ENCODE measurements at places on chromosomes 2 and 18.

GRCh38 chr18:36465276-36465675, 167.8 kb downstream of the FHOD3 start:
- DNase-seq, result no peak

GRCh38 chr2:235263205-235264120, 230.4 kb upstream of the AGAP1 start:
- no peak for DNase-seq

GRCh38 chr2:70044290-70045040, 42.8 kb upstream of the PCBP1 start:
- DNase-seq, result no peak

DNA sequence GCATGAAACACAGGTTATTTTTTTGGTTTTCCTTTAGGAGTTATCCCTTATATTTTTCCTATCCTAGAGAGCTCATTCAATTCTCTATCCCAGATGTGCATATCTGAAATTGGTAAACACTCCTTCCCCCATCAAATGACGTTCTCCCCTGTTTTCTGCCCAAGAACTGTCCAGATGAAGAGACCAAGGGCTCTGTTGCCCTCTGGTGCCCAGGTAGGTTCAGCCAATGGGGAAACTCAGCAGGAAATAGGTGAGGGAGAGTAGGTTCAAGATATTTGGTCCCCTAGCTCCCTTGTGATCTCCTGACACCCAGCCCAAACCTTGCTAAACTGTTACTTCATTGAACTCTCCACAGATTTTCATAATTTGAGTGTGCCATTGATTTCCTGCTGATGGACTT, 14.1 kb upstream of the INO80C start:
- no peak for DNase-seq

DNA sequence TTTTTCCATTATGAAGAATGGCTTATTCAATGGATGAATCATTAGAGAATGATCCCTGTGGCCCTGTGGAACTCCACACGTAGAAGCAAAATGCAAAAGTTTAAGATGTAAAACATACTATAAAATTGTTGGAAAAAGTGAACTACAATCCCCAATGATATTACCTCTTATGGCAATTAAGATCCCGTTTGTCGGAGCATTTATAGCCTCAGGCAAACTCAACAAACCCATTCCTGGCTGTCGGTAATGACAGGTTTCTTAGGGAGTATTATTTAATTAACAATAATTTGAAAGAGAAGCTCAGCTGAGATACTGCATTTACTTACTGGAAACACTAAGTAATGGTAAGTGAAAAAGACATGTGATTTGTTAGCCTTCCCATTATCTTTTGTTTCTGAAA, 138.3 kb downstream of the CDH20 start:
- peak; percentile 22 for DNase-seq

- DNase-seq, result peak; percentile 70
Measured at GRCh38 chr2:195318440-195319111, 338.4 kb upstream of the SLC39A10 start.

DNA sequence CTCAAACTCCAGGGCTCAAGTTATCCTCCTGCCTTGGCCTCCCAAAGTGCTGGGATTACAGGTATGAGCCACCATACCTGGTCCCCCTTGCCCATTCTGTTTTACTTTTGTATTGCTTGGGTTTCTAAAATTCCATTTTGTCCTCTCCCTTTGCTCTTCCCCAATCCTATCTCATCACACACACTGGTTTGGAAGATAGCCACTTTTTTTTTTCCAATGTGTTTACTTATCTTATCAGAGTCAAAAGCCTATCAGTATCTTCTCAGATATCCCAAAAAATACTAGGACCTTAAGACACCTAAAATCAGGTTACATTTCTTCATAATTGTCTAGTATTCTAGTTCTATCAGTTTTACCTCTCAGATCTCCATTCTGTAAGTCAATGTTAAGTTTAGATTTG, 56.1 kb downstream of the MSH2 start:
- DNase-seq, result no peak

DNA sequence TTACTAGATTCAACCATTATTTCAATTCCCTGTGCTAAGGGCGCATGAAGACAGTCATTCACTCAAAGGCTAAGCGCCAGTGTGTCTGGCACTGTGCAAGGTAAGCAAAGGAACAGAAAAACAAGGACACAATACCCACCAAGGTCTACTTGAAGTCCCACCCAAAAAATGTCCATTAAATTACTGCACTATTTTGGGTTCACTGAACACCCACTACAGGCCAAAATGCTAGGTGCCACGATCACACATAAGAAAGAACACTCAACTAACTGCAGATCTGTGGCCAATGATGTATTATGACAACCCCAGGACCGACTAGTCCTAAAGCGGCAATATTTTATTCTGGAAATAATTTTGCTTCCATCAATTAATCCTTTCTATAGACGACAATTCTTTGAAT, 1.8 kb downstream of the TMEM131 start:
- DNase-seq, result no peak

DNA sequence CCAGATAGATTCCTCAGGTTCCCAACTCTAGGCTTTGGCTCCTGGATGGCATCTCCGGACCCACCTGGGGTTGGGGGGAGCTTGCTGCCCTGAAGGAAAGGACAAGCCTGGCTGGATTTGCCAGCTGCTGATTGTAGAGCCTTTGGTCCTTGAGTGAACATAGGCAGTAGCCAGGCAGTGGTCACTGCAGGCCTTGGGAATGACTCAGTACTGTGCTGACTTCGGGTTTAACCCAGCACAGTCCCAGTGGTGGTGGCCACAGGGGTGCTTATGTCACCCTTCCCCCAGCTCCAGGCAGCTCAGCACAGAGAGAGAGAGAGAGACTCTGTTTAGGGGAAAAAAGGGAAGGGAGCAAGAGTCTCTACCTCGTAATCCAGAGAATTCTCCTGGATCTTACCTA, 27.7 kb upstream of the ACTR2 start:
- DNase-seq, result no peak

- DNase-seq, result no peak
Measured at GRCh38 chr18:31278609-31279071, 39.3 kb upstream of the DSG1 start.

DNA sequence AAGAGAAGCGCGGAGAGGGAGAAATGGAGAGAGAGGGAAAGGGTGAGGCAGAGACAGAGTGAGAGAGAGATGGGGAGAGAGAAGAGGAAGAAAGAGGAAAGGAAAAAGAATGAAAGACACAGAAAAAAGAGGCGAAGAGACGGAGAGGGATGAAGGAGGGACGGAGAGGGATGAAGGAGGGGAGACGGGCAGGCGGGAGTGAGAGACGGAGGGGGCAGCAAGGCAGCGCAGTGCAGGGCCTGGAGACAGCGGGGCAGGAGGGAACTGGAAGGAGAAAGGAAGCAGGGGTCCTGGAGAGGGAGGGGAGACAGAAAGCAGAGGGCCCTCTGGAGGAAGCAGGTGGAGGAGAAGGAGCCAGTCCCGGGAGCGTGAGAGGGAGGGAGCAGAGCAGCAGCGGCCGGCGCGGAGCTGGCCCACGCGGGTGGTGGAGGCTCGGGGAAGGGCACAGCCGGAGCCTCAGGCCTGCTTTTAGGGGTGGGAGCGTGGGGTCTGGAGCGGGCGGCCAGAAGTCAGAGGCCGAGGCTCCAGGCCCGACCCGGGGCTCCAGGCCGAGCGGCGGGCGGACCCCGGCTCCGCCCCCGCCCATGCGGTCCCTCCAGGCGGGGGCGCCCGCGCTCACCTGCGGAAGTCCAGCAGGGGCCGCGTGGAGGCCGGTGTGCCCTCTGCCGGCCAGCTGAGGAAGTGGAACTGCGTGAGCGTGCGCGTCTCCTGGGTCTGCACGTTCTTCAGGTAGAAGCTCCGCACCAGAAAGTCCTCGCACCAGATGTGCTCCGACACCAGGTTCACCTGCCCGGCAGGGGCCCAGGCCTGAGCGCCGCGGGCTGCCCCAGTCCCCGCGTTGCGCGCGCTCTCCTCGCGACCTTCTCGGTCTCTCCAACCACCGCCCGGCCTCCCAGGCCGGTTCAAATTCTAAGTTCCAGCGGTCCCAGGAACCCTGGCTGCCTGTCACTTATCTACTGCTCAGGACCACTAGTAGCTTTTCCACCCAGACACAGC, 14.5 kb downstream of the PTPRN start:
- DNase-seq, result no peak

- DNase-seq, result no peak
Measured at GRCh38 chr2:46114996-46115395, 182.2 kb upstream of the EPAS1 start.

- DNase-seq, result no peak
Measured at GRCh38 chr2:217812170-217812569, 190.6 kb downstream of the TNS1 start.

DNA sequence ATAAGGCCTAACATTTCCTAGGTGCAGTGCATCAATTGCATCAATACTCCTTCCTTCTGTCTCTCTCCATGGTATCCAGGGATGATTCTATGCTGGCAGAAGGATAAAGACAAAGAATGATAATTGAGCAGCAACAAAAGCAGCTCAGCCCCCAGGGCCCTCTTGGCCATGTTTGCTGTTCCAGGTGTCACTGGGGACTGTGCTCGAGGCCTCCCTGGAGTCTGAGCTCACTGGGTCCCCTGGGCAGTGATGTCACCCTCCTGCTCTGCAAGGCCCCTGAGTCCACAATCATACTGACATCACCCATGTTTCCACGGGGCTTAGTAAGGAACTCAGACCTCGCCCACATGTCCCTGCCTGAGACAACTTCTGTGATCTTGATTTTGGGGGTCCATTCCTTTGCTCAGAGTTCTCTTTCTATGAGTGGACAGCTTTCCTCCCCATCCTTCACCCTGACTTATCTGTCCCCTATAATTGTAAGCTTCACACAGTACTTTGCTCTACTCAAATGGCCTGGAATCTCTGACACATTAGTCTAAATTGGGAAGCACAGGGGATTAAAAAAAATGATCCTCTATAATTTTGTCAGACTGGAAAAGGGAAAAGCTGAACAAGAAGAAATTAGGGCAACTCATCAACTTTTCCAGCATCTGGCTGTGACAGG, 15.8 kb upstream of the EXOC6B start:
- no peak for DNase-seq

GRCh38 chr2:217816396-217816869, 186.4 kb downstream of the TNS1 start:
- no peak for DNase-seq

DNA sequence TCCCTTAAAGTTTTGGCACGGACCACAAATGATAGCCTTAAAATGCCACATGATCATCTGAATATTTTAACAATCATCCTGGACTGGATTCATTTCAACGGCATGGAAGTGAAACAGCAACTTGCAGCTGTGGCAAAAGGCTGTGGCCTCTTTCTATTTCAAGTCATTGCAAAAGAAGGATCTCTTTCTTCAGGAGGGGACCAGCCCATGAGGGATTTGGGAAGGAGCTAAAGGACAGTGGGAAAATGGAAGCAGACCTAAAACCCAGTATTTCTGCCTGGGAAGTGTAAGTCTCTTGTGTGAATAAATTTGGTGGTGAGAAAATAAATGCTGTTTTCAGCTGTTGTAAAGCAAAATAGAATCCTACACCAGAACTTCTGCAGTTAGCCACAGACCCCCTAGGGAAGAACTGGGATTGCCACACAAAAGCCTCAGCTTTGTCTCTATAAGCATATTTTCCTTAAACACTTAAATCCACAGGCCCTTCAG, 107.3 kb upstream of the ZFP36L2 start:
- DNase-seq, result no peak

DNA sequence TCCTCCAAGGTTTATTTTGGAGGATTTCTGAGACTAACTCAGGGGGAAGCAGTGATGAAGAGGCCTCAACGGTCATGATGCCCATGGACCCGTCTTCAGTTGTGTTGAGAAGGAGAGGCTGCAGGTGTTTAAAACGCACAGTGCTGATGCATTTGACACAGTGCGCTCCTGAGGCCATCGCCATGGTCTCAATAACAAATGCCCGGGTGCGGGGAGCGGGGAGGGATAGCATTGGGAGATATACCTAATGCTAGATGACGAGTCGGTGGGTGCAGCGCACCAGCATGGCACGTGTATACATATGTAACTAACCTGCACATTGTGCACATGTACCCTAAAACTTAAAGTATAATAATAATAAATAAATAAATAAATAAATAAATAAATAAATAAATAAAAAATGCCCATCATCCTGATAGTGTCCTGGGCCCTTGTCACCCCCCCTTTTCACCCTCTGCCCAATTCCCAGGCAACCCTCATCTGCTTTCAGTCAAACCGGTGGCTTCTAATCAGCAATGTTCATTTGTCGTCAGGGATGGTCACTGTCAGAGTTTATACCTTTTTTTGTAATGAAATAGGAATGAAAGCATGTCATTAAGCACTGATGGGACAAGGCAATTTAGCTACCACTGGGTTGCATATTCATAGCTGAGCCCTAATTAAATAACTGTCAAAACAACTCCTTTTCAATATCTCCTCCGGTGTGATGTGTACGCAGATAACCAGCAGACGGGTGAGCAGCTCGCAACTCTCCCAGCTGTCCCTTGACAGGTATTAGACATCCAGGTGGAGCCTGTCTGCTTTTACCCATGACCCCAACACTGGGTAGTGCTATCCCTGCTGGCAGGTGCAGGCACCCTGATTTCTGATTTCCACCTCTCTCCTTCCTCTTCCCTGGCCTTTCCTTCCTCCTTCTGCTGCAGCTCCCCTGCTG, 95.9 kb downstream of the KCNF1 start:
- DNase-seq, result no peak

DNA sequence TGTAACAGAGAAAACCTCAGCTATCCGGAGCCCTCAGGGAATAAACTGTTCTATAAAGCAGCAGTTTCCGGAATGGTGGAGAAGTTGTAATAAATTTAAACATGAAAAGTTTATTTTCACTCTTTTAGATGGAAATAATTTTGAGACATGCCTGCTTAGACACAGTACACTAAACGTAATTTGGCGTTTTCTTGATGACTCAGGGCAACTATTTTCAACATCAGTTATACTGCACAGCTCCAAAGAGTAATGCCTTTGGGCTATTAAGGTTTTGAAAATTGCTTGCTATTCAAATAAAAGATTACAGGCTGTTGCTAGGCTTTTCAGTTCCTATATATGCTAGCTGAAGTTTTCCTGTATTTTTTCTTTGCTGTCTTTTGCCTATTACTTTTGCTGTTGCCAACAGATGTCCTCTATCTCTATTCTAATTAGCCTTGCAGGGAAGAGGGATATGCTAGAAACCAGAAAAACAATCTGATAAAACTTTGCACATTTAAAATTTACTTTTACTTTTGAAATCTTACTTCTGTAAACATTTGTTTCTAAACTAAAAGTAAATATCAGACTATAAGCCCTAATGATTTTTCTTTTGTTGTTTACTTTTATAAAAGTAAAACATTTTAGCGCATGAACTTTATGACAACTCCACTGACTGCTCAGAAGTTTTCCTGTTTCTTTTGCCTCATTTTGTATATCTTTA, 113.4 kb upstream of the WDSUB1 start:
- no peak for DNase-seq
